ENCODE measurements at places on chromosomes 11 and 22. TPM values are rescaled to one million over a fixed set of nuclear protein-coding genes. Genes with fewer than 3 reads are reported as not detected.
A peak's percentile ranks its signal among the peaks of the same experiment; 100 is the strongest.

The KREMEN1 gene
- 0.56 TPM for total RNA-seq

The TSGA10IP gene
- total RNA-seq: not detected

DNA sequence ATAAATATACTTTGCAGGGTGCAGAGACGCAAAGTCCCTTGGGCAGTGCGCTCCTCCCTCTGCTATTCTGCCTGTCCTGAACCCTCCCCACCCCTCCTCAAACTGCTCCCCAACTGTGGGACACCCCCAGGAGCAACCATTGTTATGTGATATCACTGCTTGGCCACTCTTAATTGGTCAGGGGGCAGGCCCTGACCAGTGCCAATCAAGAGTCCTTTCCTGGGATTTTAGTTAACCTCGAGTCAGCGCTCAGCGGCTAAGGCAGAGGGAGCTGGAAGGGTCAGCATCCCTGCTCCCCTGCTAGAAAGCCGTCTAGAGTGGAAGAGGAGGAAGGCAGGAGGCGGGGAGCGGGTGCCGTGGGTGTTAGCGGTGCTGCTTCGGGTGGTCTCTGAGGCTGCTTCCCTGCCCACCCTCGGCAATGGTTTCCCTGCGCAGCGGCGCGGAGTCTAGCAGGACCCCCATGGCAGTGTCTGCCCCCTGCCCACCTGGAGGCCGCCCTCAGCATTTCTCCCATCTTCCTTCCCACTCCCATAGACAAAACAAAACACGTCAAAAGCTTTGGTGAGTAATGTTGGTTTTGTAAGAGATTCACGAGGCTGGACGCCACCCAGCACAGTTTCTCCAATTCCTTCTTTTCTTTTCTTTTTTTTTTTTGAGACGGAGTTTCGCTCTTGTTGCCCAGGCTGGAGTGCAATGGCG lies 38.4 kb upstream of the A4GALT start:
- no peak for DNase-seq

The MYEOV gene
- not detected for total RNA-seq

The SCGB1A1 gene
- not detected for total RNA-seq

- DNase-seq: no peak
These were observed at the start of gene SEC14L3 for GRCh38 chr22:30471616-30472318. SEC14L3 (minus strand) TSS chr22:30472017; CDS start chr22:30471958, 59 bp downstream.

- DNase-seq: peak; percentile 51
These were observed 45.1 kb downstream of the AHNAK start for GRCh38 chr11:62501432-62501891.

GRCh38 chr22:43867839-43868635 lies 5.7 kb upstream of the SULT4A1 start:
- peak; percentile 76 for DNase-seq

Data from dermis blood vessel endothelial cell (primary cell).